Muscle of leg (tissue), 16 donors: ENCODE measurements at places on chromosomes 11 and 22.

GRCh38 chr22:44547371-44547770 lies 49.3 kb upstream of the RTL6 start:
- DNase-seq: no peak

DNA sequence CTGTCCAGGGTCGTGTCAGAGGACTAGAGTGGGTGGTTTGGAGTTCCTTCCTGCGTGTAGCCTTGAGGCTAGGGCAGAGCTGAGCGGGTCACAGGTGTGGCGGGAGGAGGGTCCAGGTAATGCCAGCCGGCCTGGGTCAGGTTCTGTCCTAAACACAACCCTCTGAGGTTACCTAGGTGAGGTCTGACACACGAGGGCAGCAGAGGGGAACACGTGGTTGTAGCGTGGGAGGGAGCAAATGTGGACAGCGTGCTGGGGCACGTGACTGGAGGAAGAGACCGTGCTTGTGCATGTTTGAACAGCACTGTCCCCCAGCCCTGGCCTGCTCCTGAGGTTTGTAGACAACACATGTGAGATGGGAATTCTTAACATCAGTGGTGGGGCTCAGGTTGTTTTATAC lies 13.1 kb downstream of the MOV10L1 start:
- DNase-seq: no peak

DNA sequence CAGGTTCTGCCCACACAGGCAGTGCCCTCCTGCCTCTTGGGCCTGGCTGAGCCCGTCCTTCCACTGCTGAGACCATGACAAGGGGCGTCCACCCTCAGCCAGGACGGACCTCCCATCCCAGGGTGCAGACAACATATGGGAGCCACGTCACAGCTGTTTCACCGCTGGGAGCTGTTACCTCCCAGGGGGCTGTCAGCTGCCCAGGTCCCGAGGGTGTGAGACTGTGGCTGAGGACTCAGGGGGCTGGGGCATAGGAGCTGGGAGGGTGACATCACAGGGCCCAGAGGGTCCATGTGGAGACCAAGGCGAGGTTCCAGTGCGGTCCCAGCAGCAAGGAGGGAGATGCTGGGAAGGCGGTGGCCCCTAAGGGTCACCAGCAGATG lies 17.9 kb upstream of the CTSD start:
- DNase-seq: no peak

DNA sequence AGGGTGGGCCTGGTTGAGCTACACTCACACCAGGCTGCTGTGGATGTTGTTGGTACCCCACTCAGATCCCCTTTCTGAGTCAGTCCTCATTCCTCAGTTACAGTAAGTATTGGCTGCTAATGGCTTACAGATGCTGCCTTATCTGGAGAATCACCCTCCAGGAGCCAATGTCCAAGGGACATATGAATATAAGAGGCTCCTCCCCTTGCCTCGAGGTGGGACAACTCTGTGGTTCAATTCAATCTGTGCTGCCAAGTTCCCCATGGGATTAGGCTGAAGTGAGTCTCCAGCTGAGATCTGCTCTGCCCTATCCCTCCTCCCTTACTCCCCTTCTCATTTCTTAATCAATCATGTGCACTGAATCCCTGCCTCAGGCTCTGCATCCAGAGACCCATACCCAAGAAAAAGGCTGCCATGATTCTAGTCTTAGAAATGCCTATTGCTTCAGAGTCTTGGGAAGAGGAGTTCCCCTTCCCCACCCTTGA lies 168.8 kb upstream of the SYT13 start:
- DNase-seq: no peak

DNA sequence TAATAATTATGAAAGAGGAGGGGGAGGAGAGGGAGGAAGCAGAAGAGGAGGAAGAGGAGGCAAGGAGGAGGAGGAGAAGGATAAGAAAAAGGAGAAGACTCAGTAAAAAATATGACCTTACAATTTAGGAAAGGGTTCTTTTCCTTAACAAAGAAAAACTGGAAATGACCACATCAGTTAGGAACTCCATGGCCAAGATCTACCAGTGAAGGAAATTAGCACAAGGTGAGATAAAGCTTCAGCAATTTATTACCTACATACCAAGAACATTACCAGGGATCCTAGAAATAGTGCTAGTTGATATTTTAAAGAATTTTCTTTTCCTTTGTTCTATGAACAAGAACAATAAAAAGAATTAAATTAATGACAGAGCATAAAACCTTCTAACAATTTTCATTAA lies 172.7 kb downstream of the LRRC4C start:
- DNase-seq: no peak
